Large intestine (tissue), 12 donors: ENCODE measurements at places on chromosomes 16 and 17. TPM values are rescaled to one million over a fixed set of nuclear protein-coding genes. Genes with fewer than 3 reads are reported as not detected.

Gene HAS3
- polyA plus RNA-seq, result 1.2 TPM

Gene GID4
- 9.9 TPM for polyA plus RNA-seq

Gene RAPGEFL1
- 15.0 TPM for polyA plus RNA-seq

Gene LGALS3BP
- polyA plus RNA-seq, result 325 TPM

Gene FBXW10
- polyA plus RNA-seq, result 1.1 TPM

Gene TP53TG3C
- not detected for polyA plus RNA-seq

Gene KRTAP2-2
- polyA plus RNA-seq, result not detected

Gene TMC6
- polyA plus RNA-seq, result 69.9 TPM

Gene TUBB3
- 60.9 TPM for polyA plus RNA-seq

Gene CCDC78
- 1.9 TPM for polyA plus RNA-seq

Gene UBE2Z
- 75.5 TPM for polyA plus RNA-seq

Gene FBXO39
- polyA plus RNA-seq, result 1.8 TPM

Gene DHRS7C
- polyA plus RNA-seq, result 0.24 TPM

Gene CA4
- polyA plus RNA-seq, result 1.2 TPM
